ENCODE measurements at places on chromosomes 6 and 20.

DNA sequence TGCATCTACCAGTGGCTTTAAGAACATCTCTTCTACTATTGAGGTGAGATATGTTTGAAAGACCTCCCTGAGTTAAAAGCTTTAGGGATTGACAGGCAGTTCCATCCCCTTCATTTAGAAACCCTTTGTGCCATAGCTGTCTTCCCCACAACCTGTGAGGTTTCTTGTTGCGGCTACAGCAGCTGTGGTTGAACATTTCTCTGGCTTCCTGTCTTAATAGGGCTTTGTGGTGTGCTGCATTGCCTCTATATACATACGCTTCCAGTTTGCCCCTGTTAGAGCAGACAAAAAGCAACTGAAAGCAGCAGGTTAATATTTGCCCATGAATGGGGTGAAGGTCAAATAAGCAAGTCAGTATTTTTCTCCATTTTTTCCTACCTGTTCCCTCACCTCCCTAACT, 210.2 kb downstream of the TMEM200A start:
- no peak overlapping the region for H3K27ac ChIP-seq
- H3K36me3 ChIP-seq: no peaks in the 10 kb centered on the region

- H3K4me1 ChIP-seq: no peaks in the 10 kb centered on the region
- no peak overlapping the region for H3K27ac ChIP-seq
- H3K27me3 ChIP-seq: no peaks in the 10 kb centered on the region
- no peak for DNase-seq
- H3K4me3 ChIP-seq: no peak overlapping the region
These were observed 126.2 kb downstream of the IMPG1 start for GRCh38 chr6:75946146-75946831.

DNA sequence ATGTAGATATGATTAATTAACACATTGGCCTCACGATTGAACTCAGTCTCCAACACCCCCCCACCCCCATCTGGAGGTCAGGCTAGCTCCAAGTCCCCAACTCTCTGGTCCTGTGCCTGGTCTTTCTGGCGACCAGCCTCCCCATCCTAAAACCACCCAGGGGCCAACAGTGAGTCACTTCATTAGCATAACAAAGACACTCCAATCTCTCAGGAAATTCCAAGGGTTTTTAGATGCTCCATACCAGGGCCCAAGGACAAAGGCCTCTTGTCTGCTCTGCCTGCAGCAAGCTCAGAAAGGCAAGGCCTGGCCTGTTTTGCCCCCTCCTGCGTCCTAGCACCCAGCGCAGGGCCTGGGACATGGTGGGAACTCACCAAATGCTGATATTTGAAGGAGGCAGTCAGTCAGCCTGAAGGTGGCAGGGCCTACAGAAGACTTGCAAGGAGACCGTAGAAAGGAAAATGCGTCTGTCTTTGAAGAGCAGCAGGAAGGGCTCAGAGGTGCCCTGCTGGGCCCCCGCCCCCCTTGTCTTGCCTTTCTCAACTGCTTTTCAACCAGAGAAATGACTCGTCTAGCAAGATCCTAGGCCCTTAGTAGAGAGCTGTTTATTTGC, 184.7 kb downstream of the CDH4 start:
- DNase-seq: peak; percentile 100
- H3K27ac ChIP-seq: peak overlapping the region; percentile 100
- H3K27me3 ChIP-seq: no peaks in the 10 kb centered on the region
- H3K4me1 ChIP-seq: peaks cover 29% of the 10 kb centered on the region
- H3K4me3 ChIP-seq: no peak overlapping the region

- DNase-seq: no peak
- no peaks in the 10 kb centered on the region for H3K4me1 ChIP-seq
- H3K27me3 ChIP-seq: no peaks in the 10 kb centered on the region
- no peak overlapping the region for H3K27ac ChIP-seq
- no peak overlapping the region for H3K4me3 ChIP-seq
- no peaks in the 10 kb centered on the region for H3K36me3 ChIP-seq
These were observed 26.4 kb upstream of the MCM3 start for GRCh38 chr6:52310932-52311331.

DNA sequence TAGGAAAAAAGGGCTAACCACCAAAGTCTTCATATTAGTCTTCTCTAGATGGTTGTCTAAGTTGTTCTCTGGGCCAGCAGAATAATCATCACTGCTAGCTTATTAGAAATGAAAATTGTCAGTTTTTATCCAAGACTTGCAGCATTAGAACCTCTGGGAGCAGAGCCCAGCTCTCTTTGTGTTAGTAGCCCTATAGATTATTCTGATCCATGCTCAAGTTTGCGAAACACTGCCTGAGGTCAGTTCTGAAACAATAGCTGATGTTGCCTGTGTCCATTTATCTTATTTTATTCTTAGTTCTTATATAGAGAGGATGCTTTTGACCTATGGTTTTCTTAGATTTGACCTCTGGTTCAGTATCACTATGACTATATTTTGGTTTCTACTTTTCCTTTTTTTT, 66.9 kb downstream of the BCKDHB start:
- no peaks in the 10 kb centered on the region for H3K36me3 ChIP-seq
- H3K27ac ChIP-seq: no peak overlapping the region
- H3K4me3 ChIP-seq: no peak overlapping the region
- H3K4me1 ChIP-seq: no peaks in the 10 kb centered on the region

DNA sequence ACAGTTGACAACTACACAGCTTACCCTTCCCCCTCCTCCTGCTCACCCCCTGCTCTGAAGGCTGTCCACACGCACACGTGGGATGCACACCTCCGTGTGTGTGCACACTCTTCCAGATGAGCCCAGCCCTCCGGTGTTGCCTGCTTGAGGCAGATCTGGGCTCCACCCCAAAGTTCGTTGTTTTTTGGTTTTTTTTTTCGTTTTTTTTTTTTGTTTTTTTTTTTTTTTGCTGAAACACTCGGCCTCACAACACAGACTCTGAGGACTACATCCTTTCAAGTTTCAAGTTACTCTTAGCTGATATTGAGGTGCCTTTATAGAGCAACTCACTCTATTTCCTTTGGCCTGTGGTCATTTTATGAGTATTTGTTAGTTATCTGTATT, 88.2 kb downstream of the RREB1 start:
- H3K4me3 ChIP-seq: no peak overlapping the region
- no peaks in the 10 kb centered on the region for H3K36me3 ChIP-seq
- no peak for DNase-seq
- H3K27ac ChIP-seq: no peak overlapping the region

GRCh38 chr6:89400050-89400449, 12.0 kb downstream of the RRAGD start:
- H3K27ac ChIP-seq: no peak overlapping the region
- H3K27me3 ChIP-seq: no peaks in the 10 kb centered on the region
- no peaks in the 10 kb centered on the region for H3K36me3 ChIP-seq
- no peak for DNase-seq
- peaks cover 7% of the 10 kb centered on the region for H3K4me1 ChIP-seq

DNA sequence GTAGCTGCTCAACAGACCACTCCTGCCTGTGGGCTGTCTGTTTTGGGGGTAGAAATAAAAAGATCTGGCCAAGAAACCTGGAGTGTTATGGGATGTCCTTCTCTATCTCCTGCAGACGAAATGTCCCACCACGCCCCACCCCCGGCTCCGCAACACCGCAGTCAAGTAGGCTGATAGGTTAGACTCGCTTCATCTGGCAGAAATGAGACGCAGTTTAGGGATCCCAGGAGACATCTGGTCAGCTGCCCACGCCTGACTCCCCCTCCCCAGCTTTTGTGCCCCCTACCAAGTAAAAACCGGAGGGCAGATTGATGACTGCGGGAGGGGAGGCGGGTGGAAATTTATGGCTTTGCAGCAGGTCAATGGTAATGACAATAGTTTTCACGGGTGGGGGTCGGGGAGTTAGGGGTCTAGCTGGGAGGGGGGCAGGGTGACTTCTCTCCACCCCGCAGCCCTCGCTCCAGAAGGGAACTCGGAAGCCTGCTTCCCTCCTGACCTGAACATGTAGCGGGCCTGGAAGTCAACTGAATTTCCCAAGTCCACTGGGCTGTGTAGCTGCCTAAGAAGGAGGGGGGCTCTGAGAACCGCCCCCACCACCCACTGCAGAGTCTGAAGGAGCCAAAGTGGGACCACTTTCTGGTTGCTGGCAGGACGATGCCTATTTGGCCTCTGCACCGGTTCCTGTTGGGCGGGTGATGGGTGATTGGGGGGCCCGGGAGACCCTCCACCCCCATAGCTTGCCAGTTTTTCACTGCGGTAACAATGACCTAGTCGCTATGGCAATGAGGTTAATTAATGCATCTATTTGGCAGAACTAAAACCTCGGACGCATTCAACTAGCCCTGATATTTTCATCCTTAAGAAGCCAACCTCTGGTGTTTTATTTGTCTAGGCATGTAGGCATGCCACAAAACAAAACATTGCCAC, 25.7 kb downstream of the PMEPA1 start:
- no peak for DNase-seq
- no peak overlapping the region for H3K27ac ChIP-seq
- peaks cover 2% of the 10 kb centered on the region for H3K36me3 ChIP-seq
- no peaks in the 10 kb centered on the region for H3K27me3 ChIP-seq
- H3K4me1 ChIP-seq: peaks cover 14% of the 10 kb centered on the region
- no peak overlapping the region for H3K4me3 ChIP-seq

Data from mesendoderm (in vitro differentiated cells).